ENCODE measurements at places on chromosomes 16 and 17. TPM values are rescaled to one million over a fixed set of nuclear protein-coding genes. Genes with fewer than 3 reads are reported as not detected.

GRCh38 chr17:76384987-76385891 lies 830 bp downstream of the SPHK1 start:
- H3K4me1 ChIP-seq = peaks cover 4% of the 10 kb centered on the region
- H3K4me3 ChIP-seq = peak overlapping the region; percentile 55
- peak; percentile 69 for DNase-seq

DNA sequence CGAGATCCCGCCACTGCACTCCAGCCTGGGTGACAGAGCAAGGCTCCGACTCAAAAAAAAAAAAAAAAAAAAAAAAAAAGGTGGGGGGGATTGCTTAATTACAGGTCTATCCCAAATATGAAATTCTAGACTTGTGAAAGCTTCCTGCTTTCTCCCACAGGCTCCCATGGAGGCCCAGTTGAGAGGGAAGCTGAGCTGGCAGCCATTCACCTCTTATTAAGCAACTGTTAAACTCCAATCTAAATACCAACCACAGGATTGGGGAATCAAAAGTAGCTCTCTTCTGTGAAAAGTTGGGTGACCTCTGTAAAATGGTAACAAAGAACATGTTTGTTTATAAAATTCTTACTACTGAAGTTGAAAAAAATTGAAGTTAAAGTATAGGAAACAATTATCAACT lies 45.8 kb upstream of the STAC2 start:
- no peak for DNase-seq
- no peak overlapping the region for H3K4me3 ChIP-seq
- no peaks in the 10 kb centered on the region for H3K36me3 ChIP-seq
- no peaks in the 10 kb centered on the region for H3K4me1 ChIP-seq
- H3K27ac ChIP-seq = no peak overlapping the region

G6PC1 gene
- not detected for total RNA-seq

ATP2C2 gene
- total RNA-seq = not detected

GRCh38 chr17:20189979-20190378 lies 180.8 kb downstream of the SPECC1 start:
- no peak overlapping the region for H3K4me3 ChIP-seq
- DNase-seq = no peak

DNA sequence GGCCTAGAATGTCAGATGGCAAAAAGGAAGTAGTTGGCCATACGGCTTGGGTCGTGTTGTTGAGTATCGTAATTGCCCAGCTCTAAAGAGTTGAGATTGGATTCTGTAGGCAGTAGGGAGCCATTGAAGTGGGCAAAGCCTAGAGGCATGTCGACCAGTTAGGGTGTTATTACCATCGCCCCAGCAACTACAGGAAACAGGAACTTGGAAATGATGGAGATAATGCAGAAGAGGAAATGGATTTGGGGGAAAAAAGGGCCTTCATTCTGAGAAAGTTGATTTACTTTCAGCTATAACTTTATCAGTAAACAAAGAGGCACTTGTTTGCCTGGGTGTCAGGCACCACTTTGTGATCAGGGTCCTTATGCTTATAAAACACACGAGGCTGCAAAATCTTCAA lies 52.6 kb downstream of the COX10 start:
- no peak for DNase-seq
- H3K27ac ChIP-seq = no peak overlapping the region
- no peaks in the 10 kb centered on the region for H3K4me1 ChIP-seq
- H3K4me3 ChIP-seq = no peak overlapping the region
- H3K27me3 ChIP-seq = no peaks in the 10 kb centered on the region

DNA sequence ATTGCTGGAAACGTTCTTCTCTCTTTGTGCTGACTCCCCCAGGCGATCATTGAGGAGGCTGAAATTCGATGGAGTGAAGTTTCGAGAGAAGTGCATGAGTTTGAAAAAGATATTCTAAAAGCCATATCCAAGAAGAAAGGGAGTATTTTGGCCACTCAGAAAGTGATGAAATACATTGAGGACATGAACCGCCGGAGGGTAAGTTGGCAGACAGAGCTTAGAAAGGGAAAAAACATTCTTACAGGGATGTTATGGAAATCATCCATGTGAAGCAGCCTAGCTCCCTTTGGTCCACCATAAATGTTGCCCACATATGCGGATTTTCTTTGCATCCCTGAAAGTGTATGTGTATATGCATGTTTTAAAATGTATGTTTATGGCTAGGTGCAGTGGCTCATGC lies 36.5 kb downstream of the PRSS54 start:
- H3K36me3 ChIP-seq = no peaks in the 10 kb centered on the region
- no peak overlapping the region for H3K27ac ChIP-seq
- H3K4me3 ChIP-seq = no peak overlapping the region
- H3K27me3 ChIP-seq = no peaks in the 10 kb centered on the region

LPO gene
- not detected for total RNA-seq

C17orf100 gene
- total RNA-seq = 0.33 TPM

GRCh38 chr17:41657936-41658335 lies 30.7 kb upstream of the EIF1 start:
- H3K27ac ChIP-seq = no peak overlapping the region
- no peaks in the 10 kb centered on the region for H3K36me3 ChIP-seq
- H3K27me3 ChIP-seq = no peaks in the 10 kb centered on the region
- DNase-seq = no peak

- peaks cover 5% of the 10 kb centered on the region for H3K27me3 ChIP-seq
- H3K4me1 ChIP-seq = no peaks in the 10 kb centered on the region
- no peaks in the 10 kb centered on the region for H3K36me3 ChIP-seq
- DNase-seq = peak; percentile 94
- H3K4me3 ChIP-seq = no peak overlapping the region
Observed at GRCh38 chr17:50893183-50893993, 27.2 kb upstream of the TOB1 start.

DNA sequence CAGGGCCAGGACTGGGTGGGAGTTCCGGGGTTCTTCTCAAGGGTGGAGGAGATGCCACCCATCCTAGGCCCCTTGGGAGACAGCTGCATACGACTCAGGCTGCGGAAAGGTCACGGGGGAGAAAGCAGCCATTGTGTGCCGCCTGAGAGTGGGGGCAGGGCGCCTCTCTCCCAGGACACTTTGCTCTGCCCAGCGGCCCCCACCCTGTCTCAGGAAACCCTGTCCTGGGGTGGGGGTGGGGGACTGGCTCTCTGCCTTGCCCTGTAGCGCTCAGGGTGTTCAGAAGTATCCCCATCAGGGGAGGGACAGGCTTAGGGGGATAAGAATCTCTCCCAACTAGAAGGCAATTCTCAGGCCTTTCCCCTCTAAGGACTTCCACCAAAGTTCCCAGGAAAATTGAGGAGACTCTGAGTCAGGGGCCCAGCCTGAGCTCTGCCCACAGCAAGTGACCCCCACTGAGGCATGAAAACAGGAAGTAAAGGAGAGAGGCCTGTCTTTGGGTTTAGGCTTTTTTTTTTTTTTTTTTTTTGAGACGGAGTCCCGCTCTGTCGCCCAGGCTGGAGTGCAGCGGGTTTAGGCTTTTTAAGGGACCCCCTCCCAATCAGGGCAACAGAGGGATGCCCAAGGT lies 4.9 kb downstream of the GIT1 start:
- no peak overlapping the region for H3K4me3 ChIP-seq
- H3K27ac ChIP-seq = no peak overlapping the region
- H3K36me3 ChIP-seq = peaks cover 9% of the 10 kb centered on the region
- peaks cover 5% of the 10 kb centered on the region for H3K4me1 ChIP-seq
- H3K27me3 ChIP-seq = no peaks in the 10 kb centered on the region

CCDC92B gene
- total RNA-seq = not detected
